T-helper 1 cell (primary cell): ENCODE measurements at places on chromosomes 3 and 15.
A peak's percentile ranks its signal among the peaks of the same experiment; 100 is the strongest.

GRCh38 chr3:132432639-132433038 is 15.3 kb downstream of the DNAJC13 start:
- DNase-seq = no peak

DNA sequence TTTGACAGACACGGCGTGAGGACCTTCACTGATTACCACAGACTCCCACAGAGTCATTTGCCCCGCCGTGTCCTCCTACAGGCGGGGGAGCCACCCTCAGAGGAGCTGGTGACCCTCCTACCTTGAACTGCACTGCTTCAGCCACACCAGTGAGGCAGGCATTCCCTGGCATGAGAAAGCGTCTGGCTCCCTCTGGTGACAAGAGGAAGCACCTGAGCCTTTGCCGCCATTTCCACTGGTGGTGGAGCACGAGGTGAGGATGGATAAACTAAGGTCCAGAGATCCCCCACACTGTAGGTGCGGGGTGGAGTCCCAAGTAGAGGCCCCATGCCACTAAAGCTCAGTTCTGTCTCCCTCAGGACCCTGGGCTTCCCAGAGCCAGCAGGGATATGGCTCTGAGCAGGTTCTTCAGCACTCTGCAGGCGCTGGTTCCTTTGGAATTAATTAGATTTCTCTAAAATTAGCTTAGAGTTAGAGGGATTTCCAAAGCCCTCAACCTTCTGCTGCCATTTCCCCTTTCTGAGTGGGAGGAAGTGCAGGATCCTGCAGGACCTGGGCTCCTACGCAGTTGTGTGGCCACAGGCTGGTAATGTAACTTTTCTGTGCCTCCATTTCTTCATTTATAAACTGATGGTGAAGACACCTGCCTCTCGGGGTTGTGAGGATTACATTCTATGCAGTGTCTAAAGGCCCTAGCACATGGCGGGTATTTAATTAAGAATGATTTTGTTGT is 224.0 kb downstream of the SLCO3A1 start:
- DNase-seq = peak; percentile 45

DNA sequence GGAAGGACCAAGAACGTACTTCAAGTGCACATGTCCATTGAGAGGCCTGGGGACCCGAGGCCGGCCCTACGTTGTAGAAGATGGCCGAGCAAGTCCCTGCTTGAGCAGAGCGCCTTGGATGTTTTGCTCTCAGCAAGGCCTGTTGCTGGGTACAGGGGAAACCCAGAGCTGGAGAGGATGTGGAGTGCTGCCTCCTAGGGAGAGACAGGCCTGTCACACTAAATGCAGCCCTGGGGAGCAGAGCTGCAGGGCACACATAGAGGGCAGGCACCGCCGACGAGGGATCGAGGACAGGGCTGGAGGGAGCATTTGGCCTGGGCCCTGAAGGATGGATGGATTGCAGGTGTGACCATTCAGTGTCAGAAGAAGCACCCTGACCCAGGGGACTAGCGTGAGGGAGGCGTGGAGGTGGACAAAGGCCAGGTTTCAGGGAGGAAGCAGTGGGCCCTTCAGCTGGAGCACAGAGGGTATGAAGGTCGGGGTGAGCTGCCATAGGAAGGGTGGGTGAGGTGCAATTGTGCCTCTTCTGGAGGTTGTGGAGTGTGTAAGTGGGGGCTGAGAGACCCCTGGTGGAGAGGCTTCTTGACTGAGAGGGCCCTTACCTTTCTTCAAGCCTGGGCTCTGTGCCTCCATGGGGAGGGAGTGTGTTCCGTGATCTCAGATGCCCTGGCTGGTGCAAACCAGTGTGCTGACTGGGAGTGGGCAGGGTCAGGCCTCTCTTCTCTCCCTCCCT is 142.4 kb downstream of the CHDH start:
- DNase-seq = no peak

DNA sequence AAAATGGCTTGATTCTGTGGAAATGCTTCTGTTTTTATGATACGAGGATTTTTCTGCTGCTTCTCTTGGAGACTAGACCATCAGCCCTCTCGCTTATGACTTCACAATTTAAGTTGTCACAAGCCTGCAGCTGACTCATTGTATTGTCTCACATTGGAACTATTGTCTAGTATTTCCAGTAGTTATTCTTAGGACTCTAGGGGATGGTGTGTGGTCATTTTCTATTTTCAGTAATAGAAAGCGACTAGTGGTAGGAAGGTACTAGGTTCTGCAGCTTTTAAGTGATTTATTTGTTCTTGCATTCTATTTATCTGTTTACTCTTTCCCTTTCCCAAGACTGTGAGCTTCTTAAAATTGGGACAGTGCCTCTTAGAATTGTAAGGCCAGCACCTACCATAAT is 66.3 kb upstream of the CRTC3 start:
- DNase-seq = no peak

GRCh38 chr15:59170295-59171066 is 36.2 kb upstream of the LDHAL6B start:
- DNase-seq = no peak

GRCh38 chr15:63517628-63518027 is 13.2 kb downstream of the USP3 start:
- no peak for DNase-seq

DNA sequence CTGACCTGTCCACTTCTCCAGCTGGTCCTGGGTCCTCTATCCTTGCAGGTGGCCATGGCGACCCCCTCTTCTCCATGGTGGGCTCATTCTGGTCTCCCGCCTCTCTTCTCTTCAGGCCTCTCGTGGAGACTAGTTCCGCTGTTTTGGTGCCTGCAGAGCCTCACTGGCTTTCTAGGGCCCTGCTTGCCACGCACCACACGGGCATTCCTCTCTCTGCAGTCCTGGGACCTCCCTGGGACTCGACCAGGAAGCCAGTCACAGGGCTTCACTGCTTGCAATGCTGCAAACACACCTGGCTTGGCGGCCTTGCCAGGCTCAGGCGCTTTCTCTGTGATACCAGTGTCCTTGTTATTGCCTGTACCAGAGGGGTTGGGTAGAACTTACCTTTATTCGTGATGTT is 9.1 kb downstream of the SLC28A1 start:
- DNase-seq = no peak

DNA sequence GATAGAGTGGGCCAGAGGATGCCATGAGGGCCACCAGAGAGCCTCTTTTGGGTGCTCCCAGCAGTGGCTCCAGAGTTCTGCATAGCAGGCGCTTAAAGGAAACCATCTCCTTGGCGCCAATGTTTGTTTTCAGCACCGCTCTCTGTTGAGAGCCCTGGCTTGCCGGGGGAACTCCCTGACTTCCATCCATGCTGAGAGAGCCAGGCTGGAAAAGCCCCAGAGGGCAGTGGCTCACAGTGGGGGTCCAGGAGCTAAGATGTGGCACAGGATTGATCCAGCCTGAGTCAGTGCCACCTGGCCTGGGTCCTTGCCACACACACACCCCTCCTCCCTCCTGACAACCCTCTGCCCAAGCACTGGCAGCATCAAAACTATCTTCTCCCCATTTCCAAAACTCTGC is 50.4 kb upstream of the HACD2 start:
- no peak for DNase-seq

DNA sequence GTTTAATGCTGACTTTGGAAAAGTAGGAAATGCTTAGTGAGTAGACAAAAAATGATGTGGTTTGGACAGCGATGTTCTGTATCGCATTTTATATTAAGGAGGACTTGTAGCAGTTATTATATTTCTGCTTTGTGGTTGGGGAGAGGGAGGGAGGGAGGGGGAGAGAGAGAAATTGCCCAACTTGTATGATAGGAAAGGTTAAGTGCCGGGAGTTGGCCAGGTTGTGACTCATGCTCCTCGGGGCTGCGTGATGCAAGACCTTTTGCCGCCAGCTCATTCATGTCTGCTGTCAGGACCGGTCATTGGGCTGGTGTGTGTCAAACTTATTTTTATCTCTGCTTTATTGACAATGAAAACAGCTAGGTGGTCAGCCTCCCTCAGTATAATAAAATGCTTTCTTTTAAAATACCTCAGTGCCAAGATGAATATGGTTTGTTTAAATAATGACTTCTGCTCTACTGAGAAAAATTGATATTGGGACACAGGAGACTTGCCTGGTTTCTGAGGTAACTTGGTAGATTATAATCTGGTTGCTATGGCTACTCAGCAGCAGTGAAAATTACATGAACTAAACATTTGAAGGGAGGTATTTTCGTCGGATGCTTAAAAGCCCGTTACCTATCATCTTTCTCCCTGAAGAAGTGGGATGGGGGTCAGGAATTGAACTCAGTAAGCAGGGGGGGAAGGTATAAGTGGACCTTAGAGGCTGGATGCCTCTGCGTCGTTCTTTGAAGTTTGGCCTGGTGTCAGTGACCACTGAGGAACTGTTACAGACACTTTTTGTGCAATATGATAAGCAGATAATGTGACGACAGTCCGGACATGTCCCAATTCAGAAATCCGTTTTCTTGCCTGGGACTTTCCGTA is 90.7 kb downstream of the FNDC3B start:
- peak; percentile 60 for DNase-seq

GRCh38 chr3:175432376-175433025 is 573.4 kb downstream of the NAALADL2 start:
- DNase-seq = no peak

GRCh38 chr3:61954097-61954540 is 392.7 kb downstream of the PTPRG start:
- DNase-seq = no peak

- no peak for DNase-seq
Observed at GRCh38 chr3:73280746-73281145, 219.3 kb downstream of the EBLN2 start.

GRCh38 chr15:79167776-79168175 is 77.2 kb upstream of the RASGRF1 start:
- DNase-seq = no peak

- peak; percentile 22 for DNase-seq
Observed at GRCh38 chr3:50542177-50543034, 25.1 kb downstream of the C3orf18 start.

DNA sequence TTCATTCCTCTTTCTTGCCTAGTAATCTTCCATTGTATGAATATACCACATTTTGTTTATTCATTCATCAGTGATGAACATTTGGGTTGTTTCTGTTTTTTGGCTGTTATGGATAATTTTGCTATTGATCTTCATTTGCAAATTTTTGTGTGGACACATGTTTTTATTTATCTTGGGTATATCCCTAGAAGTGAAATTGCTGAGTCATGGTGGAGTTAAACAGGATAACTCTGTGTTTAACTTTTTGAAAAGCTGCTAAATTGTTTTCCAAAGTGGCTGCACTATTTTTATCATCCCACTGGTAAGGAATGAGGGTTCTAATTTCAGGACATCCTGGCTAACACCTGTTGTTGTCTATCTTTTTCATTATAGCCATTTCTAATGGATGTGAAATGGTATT is 74.6 kb upstream of the ARL6 start:
- no peak for DNase-seq

- DNase-seq = no peak
Observed at GRCh38 chr15:81511138-81511537, 137.1 kb upstream of the TMC3 start.

DNA sequence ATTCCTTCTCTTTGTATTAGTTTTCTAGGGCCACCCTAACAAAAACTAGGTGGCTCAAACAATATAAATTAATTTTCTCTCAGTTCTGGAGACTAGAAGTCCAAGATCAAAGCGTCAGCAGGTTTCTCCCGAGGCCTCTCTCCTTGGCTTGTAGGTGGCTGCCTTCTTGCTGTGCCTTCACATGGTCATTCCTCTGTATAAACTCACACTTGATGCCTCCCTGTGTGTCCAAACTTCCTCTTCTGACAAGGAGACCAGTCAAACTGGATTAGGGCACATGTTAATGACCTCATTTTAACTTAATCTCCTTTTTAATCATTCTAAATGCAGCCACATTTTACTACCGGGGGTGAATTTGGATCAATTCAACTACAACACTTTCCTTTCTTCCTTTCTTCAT is 691.1 kb downstream of the DIPK2A start:
- DNase-seq = no peak

GRCh38 chr3:38521391-38521987 is 25.3 kb downstream of the EXOG start:
- peak; percentile 56 for DNase-seq

GRCh38 chr15:94395640-94396039 is 164.3 kb downstream of the MCTP2 start:
- no peak for DNase-seq

DNA sequence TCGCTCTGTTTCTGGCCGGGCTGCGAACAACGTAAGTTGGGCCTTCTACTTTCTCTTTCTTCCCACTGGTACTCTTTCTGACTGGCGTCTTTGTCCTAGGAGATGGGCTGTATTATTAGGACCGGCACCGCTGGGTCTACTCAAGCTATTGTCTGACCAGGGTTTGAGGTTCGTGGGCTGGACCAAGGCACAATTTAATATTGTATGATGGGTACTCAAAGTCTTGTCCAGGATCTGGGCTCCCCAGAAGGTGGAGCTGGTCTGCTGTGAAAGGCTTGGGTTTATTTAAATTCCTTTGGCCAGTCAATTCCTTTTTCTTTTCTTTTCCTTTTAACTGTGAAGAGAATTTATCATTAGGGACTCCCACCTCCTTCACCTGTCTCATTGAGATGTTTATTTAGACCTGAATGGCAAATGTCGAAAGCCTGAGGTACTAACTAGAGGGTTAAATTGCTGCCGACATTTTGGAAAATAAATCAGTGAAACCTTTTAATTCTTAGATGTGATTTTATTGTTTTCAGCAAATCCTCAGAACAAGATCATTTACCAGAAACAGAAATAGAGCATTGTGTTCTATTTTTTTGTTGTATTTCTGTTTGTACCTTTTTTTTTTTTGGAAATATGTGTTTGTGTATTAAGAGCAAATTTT is 410 bp downstream of the LRRC49 start:
- no peak for DNase-seq

GRCh38 chr15:49468481-49468839 is 45.4 kb downstream of the FGF7 start:
- no peak for DNase-seq

- no peak for DNase-seq
Observed at GRCh38 chr3:154132777-154133375, 11.7 kb downstream of the ARHGEF26 start.

DNA sequence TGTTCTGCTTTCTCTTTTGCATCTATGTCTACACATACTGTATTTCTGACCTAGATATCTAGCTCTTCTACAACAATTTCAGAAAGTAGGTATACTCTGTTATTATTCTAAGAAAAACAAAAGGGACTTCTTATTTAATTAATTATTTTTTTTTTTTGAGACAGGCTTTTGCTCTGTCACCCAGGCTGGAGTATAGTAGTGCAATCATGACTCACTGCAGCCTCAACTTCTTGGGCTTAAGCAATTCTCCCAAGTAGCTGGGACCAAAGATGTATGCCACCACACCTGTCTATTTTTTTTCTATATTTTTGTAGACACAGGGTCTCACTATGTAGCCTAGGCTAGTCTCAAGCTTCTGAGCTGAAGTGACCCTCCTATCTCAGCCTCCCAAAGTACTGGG is 130.6 kb downstream of the MBNL1 start:
- no peak for DNase-seq

- no peak for DNase-seq
Observed at GRCh38 chr3:13332158-13332557, 88.0 kb downstream of the NUP210 start.

GRCh38 chr15:36605604-36606263 is 26.3 kb downstream of the CDIN1 start:
- DNase-seq = no peak

GRCh38 chr15:71103102-71103676 is 12.1 kb upstream of the THSD4 start:
- no peak for DNase-seq
